T-helper 2 cell (primary cell): ENCODE measurements at places on chromosomes 5 and 9.

DNA sequence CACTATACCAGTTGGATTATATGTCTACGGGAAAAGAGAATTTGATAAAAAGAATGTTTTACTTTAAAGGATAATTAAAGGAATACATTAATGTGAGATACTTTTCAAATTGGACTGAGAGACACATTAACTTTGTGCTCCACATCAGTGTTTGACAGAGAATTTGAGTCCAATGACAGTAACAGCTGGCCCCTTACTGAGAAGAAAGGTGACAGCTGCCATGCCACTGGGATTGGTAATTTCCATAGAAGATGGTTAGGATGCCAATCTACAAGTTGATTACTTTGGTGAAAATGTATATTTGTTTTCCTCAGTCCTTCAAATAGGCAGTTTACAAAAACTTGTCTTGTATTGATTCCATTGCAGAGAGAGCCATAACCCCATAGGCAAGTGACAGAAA is 578.4 kb downstream of the SLCO4C1 start:
- DNase-seq, result no peak

- no peak for DNase-seq
Observed at GRCh38 chr5:31047007-31047406, 146.5 kb upstream of the CDH6 start.

DNA sequence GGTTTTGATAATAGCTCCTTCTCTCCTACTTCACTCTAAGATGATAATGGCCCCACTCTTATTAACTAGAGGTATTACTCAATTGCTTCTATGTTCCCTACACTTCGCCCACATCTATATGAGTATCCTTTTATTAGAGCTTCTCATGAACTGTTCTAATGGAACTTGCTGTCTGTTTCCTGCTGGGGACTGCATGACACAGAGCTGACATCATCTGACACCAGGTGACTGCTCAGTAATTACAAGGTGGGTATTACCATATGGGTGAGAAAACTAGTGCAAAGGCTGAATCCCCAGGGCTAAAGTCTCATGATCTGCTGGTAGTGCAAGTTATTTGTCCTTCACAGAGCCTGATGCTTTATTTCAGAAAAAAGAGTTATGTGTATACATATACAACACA is 146.2 kb upstream of the PLCXD3 start:
- no peak for DNase-seq

GRCh38 chr5:14063691-14064090 is 79.5 kb upstream of the TRIO start:
- no peak for DNase-seq

DNA sequence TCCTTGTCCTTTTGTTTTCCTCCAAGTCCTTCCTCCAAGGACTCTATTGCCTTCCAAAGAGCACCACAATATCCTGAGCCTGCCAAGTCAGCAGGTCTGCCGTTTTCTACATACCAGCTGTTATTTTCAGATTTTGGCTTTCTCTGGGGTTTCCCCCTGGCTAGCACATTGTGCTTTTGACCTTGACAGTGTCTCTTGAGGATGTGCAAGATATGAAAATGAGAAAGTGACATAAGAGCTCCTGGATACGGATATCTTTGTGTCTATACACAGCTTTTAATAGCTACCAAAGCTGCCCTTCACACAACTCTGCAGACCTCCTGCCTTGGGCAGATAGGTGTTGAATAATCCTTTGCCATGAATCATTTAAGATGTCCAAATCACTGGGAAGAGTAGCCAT is 67.0 kb downstream of the HAPLN1 start:
- DNase-seq, result no peak

GRCh38 chr5:152412129-152412528 is 7.0 kb upstream of the NMUR2 start:
- no peak for DNase-seq

DNA sequence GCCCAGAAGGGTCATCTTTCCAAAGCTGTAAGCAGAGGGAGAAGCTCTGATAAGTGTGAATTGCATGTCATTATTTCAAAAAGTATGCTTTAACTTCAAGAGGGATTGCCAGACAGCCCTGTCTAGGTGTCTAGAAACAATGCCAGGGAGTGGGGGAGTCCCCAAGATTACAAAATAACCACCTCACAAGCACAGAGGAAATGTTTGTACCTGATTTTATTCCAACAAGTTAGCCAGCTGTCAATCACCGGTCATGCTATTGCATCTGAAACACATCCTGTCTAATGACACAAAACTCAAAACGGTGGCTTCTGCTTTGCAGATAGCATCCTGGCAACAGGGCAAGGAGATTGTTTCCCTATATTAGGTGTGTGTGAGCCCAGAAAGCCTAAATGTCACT is 154.2 kb upstream of the WWC1 start:
- no peak for DNase-seq

DNA sequence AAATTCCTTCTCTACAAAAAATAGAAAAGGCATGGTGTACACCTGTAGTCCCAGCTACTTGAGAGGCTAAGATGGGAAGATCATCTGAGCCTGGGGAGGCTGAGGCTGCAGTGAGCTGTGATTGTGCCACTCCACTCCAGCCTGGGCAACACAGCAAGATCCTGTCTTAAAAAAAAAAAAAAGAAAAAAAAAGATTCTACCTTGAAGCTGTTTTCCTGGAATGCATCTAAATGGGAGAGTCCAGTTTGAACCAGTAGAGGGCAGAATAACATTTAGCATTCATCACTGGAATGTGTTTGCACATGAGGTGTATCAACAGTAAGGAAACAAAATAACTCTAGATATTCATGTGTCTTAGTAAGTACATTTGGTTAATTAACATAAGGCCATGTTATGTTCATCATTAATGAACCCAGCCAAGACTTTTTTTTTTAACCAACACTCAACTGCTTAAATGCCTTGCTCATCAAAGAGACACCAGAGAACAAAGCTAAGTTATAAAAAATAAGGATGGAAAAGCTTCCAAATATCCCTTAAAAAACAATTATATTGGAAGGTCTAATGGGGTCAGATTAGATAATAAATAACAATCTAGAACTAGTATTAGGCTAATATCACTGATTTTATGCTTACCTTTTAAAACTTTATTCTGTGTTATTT is 16.1 kb downstream of the IFNE start:
- DNase-seq, result peak; percentile 60

DNA sequence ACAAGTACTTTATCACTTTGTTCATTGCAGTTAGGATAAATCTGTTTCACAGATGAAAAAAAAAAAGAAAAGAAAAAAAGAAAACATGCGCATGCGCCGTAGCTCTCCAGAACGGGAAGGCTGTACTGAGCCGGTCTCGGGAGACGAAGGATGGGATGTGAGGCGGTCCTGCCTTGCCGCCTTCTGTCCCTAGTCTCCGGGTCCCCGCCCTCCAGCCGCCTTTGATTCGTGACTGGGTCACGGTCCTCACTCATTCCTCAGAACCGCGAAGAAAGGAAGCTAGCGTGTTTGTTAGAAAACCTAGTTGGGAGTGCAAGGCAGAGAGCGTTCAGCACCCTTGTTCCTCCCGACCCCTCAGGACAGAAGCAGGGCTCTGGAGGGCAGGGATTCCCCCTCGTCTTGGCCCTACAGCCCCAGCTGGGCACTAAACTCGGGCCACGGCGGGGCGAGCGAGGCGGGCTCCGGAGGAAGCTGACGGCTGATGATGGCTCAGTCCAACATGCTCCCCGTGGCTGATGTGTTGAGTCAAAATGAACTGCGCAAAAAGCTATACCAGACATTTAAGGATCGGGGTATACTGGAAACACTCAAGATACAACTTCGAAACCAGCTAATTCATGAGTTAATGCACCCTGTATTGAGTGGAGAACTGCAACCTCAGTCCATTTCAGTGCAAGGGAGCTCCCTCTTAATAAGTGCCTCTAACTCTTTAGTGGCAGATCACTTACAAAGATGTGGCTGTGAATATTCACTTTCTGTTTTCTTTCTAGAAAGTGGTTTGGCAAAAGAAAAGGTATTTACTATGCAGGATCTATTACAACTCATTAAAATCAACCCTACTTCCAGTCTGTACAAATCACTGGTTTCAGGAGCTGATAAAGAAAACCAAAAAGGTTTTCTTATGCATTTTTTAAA is 40.0 kb downstream of the CPLANE1 start:
- peak; percentile 35 for DNase-seq

GRCh38 chr9:91758491-91758981 is 191.5 kb downstream of the ROR2 start:
- DNase-seq, result no peak
